ENCODE measurements at places on chromosomes 1 and 21. TPM values are rescaled to one million over a fixed set of nuclear protein-coding genes. Genes with fewer than 3 reads are reported as not detected.

The FCRL1 gene
- not detected for total RNA-seq

The COL9A2 gene
- total RNA-seq, result 3.9 TPM

The ATP6V1G3 gene
- total RNA-seq, result not detected

The SASS6 gene
- 4.5 TPM for total RNA-seq

The DYRK3 gene
- 27.3 TPM for total RNA-seq

The NPPB gene
- total RNA-seq, result not detected

The SH2D2A gene
- total RNA-seq, result 12.8 TPM

The HOOK1 gene
- 5.0 TPM for total RNA-seq

The TNFRSF9 gene
- total RNA-seq, result not detected

The KCNE2 gene
- not detected for total RNA-seq

The DNAJC28 gene
- 0.23 TPM for total RNA-seq

The SPRR1A gene
- not detected for total RNA-seq

The DIRAS3 gene
- not detected for total RNA-seq

Measured in hair follicular keratinocyte (primary cell).